ENCODE measurements at places on chromosomes 3 and 15. TPM values are rescaled to one million over a fixed set of nuclear protein-coding genes. Genes with fewer than 3 reads are reported as not detected.

DNA sequence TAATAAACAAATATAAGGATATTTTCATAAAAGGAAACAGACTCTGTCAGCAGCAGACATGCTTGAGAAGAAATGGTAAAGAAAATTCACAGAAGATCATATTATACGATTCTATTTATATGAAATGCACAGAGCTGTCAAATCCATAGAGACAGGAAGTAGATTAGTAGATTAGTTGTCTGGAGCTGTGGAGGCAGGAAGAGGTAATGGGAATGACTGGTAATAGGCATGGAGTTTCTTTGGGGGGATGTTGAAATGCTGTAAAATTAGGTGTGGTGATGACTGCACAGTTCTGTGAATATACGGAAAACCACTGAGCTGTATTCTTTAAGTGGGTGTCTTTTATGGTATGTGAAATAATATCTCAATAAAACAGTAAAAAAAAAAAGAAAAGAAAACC is 35.3 kb downstream of the CEP152 start:
- H3K4me3 ChIP-seq, result no peak overlapping the region
- H3K4me1 ChIP-seq, result no peaks in the 10 kb centered on the region
- DNase-seq, result no peak
- H3K27me3 ChIP-seq, result no peaks in the 10 kb centered on the region
- no peaks in the 10 kb centered on the region for H3K36me3 ChIP-seq

The SPATA12 gene
- 0.21 TPM for total RNA-seq

The ZNF501 gene
- total RNA-seq, result 26.0 TPM

The CRABP1 gene
- 3.4 TPM for total RNA-seq

DNA sequence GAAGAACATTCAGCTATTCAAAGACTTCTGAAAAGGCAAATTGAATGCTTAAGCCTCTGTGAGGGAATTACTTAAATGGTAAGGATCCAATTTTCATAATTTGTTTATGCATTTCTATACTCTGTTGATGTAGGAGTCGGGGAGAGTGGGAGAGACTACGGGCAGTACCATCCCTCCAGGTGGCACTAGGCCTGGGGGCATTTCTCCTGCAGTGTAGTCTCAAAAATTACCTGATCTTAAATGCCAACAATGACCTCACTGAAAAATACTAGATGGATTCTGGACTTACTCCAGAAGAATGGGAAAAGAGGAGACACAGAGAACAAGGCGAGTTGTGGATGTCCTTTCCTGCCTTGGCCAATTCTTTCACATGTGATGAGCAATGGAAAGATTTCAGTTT is 77.8 kb upstream of the PLXND1 start:
- H3K36me3 ChIP-seq, result no peaks in the 10 kb centered on the region
- H3K27ac ChIP-seq, result no peak overlapping the region
- H3K27me3 ChIP-seq, result no peaks in the 10 kb centered on the region
- no peak for DNase-seq
- peaks cover 5% of the 10 kb centered on the region for H3K4me1 ChIP-seq
- no peak overlapping the region for H3K4me3 ChIP-seq

The GPR62 gene
- 0.28 TPM for total RNA-seq

DNA sequence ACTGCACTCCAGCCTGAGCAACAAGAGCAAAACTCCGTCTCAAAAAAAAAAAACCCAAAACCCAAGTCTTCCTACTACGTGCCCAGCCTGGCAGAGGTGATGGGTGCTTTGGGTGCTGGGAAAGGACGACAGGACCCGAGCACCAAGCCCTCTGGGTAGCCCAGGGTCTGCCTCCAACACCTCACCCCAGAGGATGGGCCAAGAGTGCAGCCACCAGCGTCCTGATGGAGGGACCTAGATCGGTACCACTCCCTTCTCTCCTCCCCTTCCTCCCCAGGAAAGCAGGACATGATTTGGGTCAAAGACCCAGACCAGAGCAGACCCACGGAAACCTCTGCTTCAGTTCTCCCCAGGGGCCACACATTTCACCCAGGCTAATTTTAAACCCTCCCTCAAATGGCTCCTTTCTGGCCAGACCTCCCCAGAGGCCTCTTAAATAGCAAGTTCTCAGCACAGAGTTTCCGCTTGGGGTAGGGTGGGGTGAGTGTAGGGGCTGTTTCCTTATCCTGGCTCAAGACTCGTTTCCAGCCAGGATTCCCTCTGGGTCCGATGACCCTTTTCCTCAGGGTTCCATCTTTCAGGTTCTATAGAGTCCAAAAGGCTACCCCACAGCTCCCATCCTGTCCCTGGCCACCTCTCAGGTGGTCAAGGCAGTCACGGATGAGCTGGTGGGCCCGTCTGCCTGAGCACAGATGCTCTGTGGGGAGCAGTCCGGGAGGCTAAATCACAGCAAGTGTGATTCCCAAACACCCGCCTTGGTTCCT is 20.5 kb downstream of the RBPMS2 start:
- DNase-seq, result no peak
- H3K27ac ChIP-seq, result peak overlapping the region; percentile 44
- no peak overlapping the region for H3K4me3 ChIP-seq
- H3K4me1 ChIP-seq, result no peaks in the 10 kb centered on the region

The WNT7A gene
- total RNA-seq, result 19.8 TPM

Data from uterus (tissue), 4 donors.